ENCODE measurements at places on chromosomes 6 and 20.

DNA sequence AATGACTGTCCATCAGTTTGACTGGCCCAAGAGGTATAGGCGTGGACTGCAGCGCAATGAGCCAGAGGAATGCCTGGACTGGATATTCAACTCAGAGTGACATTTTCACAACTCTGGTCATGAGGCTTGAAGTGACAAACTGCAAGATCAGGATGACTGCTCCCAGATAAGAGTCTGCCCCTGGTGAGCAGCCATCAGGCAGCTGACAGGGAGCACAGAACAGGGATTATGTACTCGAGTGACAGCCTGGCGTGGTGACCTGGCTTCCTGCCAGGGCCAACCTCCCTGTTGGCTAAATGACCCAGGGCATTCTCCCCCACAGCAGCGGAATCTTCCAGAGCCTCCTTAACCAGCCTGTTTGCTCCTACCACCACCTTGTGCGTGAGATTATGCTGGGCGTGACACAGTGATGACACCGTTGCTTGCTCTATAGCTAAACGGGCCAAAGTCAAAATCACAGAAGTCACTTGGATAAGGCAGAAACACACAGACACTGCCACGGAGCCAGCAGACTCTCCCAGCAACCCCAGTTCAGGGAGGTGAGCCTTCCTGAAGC is 209.1 kb upstream of the JARID2 start:
- H3K27ac ChIP-seq = peak overlapping the region; percentile 61
- DNase-seq = peak; percentile 84

GRCh38 chr6:152170702-152171667 is 363.5 kb downstream of the ESR1 start:
- no peaks in the 10 kb centered on the region for H3K27me3 ChIP-seq
- no peak overlapping the region for H3K4me3 ChIP-seq
- H3K4me1 ChIP-seq = peaks cover 23% of the 10 kb centered on the region
- DNase-seq = no peak
- peak overlapping the region; percentile 11 for H3K27ac ChIP-seq

GRCh38 chr6:166029506-166029905 is 138.1 kb downstream of the TBXT start:
- H3K36me3 ChIP-seq = no peaks in the 10 kb centered on the region
- no peak for DNase-seq
- no peaks in the 10 kb centered on the region for H3K27me3 ChIP-seq
- no peak overlapping the region for H3K27ac ChIP-seq
- H3K4me3 ChIP-seq = no peak overlapping the region

DNA sequence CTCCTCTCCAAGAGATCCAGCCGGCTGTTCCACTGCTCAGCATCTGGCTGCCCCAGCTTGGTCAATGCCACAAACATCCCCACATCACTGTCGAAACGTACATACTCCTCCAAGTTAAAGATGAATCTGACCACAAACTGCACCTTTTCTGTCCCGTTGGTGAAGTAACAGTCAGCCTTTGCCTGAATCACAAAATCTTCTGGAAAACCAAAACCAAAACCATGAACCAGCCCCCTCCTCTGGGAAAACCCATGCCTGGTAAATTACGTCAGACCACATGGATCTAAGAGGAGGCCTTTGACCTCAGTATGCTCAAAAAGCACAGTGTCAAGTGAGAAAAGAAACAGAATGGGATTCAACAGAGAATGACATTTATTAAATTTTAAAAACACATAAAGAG is 1.7 kb downstream of the HLA-DOB start:
- DNase-seq = no peak
- H3K4me3 ChIP-seq = no peak overlapping the region
- no peak overlapping the region for H3K27ac ChIP-seq
- no peaks in the 10 kb centered on the region for H3K4me1 ChIP-seq

DNA sequence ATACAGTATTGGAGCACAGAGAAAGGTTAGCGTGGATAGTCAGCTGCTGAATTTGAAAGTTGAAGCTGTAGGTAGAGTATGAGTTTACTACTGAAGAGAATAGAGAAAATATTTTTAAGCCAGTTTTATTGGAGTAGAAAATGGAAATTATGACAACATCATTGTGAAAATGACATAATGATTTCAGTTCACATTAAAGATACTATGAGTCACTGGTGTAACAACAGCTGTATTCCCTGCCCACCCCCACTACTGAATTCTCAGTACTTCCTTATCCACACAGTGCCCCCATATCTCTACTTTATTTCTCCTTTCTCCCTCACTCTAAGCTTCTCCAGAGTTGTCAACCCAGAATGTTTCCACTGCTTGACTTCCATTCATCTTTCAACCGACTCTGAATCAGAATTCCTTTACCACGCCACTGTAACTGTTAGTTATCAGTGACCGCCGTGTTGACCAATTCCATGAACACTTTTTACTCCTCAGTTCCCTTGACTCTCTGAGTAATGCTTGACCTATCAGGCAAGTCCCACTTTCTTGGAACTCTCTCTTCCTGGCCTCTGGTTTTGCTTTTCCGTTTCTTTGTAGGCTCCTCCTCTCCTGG is 139.6 kb downstream of the AIG1 start:
- H3K27me3 ChIP-seq = no peaks in the 10 kb centered on the region
- no peak for DNase-seq
- H3K27ac ChIP-seq = no peak overlapping the region
- H3K4me3 ChIP-seq = no peak overlapping the region

DNA sequence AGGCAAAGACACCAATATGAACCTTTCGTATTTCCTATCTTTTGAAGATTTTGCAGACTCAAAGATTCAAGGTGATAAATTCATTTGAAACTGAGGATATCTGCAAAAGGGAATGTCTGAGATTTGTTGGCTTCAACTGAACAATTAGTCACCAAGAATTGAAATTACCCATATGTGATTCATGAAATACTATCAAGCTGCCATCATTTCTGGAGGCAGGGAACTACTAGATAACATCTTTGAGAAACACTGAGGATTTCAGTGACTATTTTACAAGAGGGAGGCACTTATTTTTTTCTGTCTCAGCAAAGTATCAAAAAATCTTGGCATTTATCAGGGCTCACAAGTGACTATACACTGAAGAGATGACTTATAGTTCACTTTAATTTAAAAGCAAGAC is 39.8 kb upstream of the MMS22L start:
- H3K36me3 ChIP-seq = no peaks in the 10 kb centered on the region
- H3K4me3 ChIP-seq = no peak overlapping the region
- H3K27ac ChIP-seq = no peak overlapping the region
- H3K4me1 ChIP-seq = no peaks in the 10 kb centered on the region
